ENCODE measurements at places on chromosomes 11 and 22. TPM values are rescaled to one million over a fixed set of nuclear protein-coding genes. Genes with fewer than 3 reads are reported as not detected.

GRCh38 chr11:11520231-11521015 is 101.4 kb downstream of the GALNT18 start:
- no peak for DNase-seq

GRCh38 chr11:23252426-23252825 is 392.2 kb upstream of the CCDC179 start:
- no peak for DNase-seq

DNA sequence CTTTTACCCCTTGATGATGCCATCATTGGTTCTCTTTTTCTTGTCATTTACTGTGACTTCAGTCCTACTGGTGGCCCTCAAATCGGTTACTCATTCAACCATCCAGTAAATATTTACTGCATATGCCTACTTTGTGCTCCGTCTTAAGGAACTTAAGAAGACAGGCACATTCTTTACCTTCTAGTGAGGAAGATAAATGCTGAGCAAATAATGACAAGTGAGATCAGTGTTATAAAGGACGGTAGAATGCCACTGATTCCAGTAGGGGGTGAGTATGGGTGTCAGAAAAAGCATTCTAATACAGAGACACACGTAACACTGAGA is 1.6 kb downstream of the ANKRD42 start:
- no peak for DNase-seq

The KCNJ4 gene
- not detected for total RNA-seq

DNA sequence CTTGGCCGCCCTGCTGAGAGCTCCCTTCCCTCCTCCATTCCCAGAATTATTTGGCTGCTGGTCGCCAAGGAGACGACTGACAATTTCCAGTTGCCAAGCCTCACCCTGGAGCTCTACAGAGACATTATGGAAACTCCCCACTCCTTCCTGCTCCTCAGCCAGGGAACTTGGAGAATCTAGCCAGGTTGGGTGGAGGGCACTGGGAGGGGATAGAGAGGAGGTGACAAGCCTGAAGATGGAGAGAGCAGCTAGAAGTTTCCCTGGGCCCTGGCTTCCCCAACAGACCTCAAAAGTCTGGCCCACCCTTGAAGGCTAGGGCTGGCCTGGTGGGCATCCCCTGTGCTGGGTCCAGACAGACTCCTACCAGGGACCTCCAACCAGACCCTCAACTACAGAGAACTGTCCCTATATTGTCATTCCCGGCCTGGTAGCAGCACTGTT is 6.7 kb upstream of the VSIG10L2 start:
- peak; percentile 62 for DNase-seq

GRCh38 chr11:101009690-101010055 is 119.9 kb downstream of the PGR start:
- no peak for DNase-seq

The SCN4B gene
- total RNA-seq, result 4.1 TPM

DNA sequence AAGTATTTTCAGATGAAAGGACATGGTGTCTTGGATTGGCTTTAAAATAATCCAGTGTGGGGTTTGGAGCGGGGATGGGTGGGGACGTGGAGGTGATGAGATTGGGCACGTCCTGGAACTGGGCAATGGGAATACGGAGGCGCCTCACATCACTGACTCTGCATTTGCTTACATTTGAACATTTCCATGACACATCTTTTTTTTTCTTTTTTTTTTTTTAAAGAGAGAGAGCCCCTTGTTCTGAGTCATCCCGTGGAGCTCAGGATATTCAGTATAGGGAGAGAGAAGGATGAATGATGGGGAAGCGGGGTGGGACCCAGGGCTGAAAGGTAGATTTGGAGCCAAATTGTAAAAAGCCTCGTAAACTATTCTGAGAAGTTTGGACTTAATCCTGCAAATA is 142.7 kb downstream of the FBXO7 start:
- DNase-seq, result no peak

Data from tongue (tissue), 3 donors.